SK-N-SH (cell line): ENCODE measurements at places on chromosomes 3 and 15.

DNA sequence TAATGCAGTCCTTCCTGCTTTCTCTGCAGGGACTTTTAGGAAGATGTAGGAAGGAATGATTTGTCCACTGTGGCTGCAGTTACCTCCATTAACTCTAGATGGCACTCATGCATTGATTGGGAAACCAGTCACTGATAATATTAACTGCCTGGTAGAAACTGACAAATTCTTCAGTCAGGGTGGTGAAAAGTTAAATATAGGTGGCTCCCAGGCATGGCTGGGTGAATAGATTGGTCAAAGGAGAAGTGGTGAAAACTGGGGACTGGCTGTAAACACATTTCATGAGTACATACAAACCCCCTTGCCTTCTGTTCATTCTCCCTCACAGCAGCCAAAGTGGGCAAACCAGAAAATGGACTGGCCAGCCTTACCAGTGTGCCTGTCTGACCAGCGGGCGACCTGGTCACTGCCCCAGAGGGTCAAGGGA, 333.4 kb downstream of the THSD4 start:
- peak; percentile 47 for DNase-seq

- no peak for DNase-seq
Measured at GRCh38 chr3:58706395-58707167, 40.0 kb upstream of the FAM3D start.

- DNase-seq = no peak
Measured at GRCh38 chr3:56879436-56880215, 77.9 kb upstream of the ARHGEF3 start.

- no peak for DNase-seq
Measured at GRCh38 chr15:35071106-35071505, 14.0 kb downstream of the NANOGP8 start.

DNA sequence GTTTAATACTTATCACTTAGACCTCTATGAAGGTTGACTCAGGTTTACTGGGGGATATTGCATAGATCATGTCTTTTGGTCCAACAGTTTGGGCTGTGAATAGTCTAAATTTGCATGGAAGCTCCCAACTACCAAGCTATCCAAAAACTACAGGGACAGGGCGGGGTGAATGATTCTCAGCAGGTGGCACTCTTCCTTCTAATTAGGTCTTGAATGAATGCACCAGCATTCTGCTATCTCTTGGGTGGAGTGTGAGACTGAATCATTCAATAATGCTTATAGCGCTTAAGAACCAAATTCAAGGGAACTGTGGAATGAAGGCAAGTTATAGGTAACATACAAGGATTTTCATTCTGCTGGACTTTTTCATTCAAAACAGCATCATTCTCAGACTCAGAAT, 346.3 kb downstream of the TIGIT start:
- DNase-seq = no peak

DNA sequence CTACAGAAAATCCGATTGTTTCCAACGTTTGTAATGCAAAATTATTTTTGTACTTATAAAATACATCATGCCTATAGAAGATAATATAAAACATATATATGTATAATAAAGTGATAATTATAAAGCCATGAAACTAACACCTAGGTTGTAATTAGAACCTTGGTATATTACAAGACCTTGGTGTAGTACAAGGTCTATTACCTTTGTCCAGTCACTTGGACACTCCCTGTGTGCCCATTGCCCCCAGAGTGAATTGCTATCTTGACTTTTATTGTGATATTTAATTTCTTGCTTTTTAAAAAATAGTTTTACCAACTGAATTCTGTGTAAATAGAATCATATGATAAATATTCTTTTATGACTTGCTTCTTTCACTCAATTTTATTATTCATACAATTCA, 20.7 kb upstream of the TNFSF10 start:
- DNase-seq = no peak

DNA sequence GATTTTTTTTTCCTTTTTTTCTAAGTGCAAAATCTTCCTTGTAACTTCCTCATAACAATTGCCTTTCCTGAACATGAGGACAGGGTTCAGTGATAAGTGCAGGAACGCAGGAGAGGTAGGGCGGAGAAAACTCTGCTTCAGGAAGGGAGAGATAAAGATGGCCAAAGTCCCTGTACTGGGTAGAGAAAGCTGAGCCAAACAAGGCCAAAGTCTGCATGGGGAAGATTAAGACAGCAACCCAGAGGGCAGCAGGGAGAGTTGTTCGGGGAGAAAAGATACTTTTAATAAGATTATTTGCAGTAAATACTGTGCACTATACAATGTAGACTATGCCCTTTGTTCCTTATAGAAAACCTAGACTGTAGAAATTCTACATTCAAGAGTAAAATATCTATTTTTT, 55.4 kb upstream of the LRRFIP2 start:
- DNase-seq = no peak

DNA sequence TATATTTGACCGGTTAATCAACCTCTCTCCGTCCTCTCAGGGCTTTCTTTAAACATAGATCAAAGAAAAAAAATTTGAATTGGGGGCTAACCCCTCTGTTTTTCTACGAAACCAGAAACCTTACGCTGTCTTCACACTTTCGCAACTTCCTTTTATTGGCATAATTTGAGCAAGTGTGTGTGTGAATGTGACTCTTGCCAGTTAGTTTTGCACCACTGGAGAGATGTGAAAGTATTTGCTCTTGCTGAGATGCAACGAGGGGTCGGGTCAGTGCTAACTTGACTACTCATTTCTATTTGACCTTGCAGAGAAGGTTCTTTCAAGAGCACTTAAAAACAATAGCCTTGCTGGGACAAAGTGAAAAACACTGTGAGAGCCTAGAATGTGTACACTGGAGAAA, 81.2 kb downstream of the FAM43A start:
- no peak for DNase-seq

GRCh38 chr15:80034629-80035028, 24.8 kb upstream of the ZFAND6 start:
- no peak for DNase-seq

DNA sequence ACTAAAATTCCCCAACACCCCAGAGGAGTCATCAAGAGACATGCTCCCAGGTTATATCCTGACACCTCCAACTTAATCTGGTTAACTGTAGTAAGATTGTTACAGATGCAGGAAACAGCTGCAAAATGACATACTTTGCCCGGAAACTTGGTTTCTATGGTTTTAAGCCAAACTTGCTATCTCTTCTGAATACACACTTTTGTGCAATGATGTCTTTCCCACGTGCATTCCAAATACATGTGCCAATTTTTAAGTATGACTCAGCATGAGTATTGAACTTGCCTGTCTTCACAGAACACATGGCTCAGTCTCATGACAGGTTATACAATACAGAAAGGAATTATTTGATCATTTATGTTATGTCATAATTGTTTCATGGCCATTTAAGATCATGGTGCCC, 207.0 kb upstream of the DCBLD2 start:
- no peak for DNase-seq

GRCh38 chr3:128060473-128061381, 8.5 kb downstream of the SEC61A1 start:
- no peak for DNase-seq

- DNase-seq = no peak
Measured at GRCh38 chr15:49501586-49501985, 78.5 kb downstream of the FGF7 start.

GRCh38 chr3:108036401-108036800, 54.4 kb downstream of the CD47 start:
- no peak for DNase-seq

- no peak for DNase-seq
Measured at GRCh38 chr15:94744080-94744793, 512.9 kb downstream of the MCTP2 start.

DNA sequence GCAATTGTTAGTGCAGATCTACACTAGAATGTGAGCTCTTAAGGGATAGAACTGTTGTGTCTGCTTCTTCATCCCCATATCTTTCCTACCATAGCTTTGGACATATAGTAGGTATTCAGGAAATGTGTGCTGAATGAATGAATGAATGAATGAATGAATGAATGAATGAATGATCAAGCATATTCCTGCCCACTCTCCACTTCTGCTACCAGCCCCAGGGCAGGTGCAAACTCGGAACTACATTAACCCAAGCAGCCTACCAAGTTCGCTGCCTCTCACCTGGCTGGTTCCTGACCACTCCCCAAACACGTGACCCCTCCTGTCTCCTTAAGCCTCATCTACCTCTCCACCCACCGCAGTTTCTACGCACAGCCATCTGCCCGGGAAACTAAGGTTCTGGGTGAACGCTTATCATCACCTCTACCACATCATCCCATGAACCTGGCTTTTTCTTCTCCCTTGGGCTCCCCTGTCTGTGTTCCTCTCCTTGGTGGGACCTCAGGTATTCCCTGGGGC, 26.8 kb downstream of the PAQR5 start:
- DNase-seq = no peak

GRCh38 chr15:68504681-68505170, 72.8 kb upstream of the ITGA11 start:
- DNase-seq = no peak

GRCh38 chr15:98416222-98416855, 232.0 kb upstream of the IGF1R start:
- DNase-seq = no peak

GRCh38 chr3:145971186-145971585, 189.8 kb downstream of the PLOD2 start:
- DNase-seq = no peak

GRCh38 chr3:117735481-117736101, 1026.0 kb downstream of the TUSC7 start:
- DNase-seq = no peak

- DNase-seq = peak; percentile 67
Measured at GRCh38 chr15:25850154-25851111, 12.7 kb downstream of the ATP10A start.

- peak; percentile 46 for DNase-seq
Measured at GRCh38 chr3:59774000-59774399, 724.2 kb upstream of the CFAP20DC start.

GRCh38 chr3:61725851-61726333, 164.5 kb downstream of the PTPRG start:
- no peak for DNase-seq

GRCh38 chr3:121677141-121677540, 16.4 kb upstream of the HCLS1 start:
- DNase-seq = no peak

GRCh38 chr15:33852570-33852969, 115.7 kb upstream of the CHRM5 start:
- DNase-seq = no peak

GRCh38 chr15:40477642-40478327, 7.0 kb downstream of the CHST14 start:
- no peak for DNase-seq

GRCh38 chr3:73423116-73423515, 201.6 kb downstream of the PDZRN3 start:
- DNase-seq = peak; percentile 51

DNA sequence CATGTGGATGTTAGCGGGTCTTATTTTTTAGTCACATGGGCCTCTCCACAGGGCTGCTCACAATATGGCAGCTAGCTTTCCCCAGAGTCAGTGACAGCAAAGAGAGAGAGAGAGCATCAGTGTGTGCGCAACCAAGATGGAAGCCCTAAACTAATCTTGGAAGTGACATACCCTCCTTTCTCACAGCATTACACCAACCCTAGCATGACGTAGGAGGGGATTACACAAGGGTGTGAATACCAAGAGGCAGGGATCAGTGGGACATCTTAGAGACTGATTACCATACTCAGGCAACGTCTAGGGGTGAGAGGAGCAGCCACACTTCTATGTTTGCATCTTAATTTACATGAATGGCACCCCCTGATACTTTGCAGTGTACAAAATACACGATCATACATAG, 3.5 kb upstream of the UBE2E2 start:
- no peak for DNase-seq

DNA sequence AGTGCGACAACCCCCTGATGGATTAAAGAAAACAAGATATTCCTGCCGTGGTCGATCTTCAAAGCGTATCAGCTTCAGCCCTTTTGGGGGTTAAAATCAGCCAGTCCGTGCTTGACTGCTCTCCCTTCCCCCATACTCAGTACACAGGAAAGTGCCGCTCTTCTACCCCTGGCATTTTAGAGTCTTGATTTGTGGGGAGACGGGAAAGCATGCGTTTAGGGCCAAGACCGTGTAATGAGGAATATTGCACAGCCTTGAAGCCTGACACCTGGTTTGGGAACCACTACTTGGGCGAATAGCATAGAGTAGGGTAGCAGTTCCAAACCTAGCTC, 540 bp upstream of the EDC3 start:
- DNase-seq = no peak

- DNase-seq = no peak
Measured at GRCh38 chr15:86159468-86159867, 79.8 kb downstream of the AGBL1 start.

DNA sequence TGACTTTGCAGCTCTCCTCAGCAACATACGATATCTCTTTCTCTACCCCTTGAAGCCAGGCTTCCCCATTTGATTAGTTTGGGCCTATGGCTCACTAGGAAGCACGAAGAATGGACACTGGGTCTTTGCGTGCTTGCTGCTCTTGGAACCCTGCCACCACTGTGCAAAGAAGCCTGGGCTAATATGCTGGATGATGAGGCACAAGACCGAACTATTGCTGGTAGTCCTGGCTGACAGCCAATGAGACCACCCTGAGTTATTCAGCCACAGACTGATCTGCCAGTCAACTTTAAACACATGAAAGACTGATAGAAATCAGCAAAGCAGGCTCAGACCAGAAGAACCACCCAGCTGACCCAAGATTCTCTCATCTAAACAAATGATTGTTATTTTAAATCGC, 250.3 kb downstream of the CBLB start:
- DNase-seq = no peak

- DNase-seq = no peak
Measured at GRCh38 chr3:158205994-158206393, 96.1 kb downstream of the RSRC1 start.

- no peak for DNase-seq
Measured at GRCh38 chr15:99058421-99058870, 46.4 kb upstream of the SYNM start.

DNA sequence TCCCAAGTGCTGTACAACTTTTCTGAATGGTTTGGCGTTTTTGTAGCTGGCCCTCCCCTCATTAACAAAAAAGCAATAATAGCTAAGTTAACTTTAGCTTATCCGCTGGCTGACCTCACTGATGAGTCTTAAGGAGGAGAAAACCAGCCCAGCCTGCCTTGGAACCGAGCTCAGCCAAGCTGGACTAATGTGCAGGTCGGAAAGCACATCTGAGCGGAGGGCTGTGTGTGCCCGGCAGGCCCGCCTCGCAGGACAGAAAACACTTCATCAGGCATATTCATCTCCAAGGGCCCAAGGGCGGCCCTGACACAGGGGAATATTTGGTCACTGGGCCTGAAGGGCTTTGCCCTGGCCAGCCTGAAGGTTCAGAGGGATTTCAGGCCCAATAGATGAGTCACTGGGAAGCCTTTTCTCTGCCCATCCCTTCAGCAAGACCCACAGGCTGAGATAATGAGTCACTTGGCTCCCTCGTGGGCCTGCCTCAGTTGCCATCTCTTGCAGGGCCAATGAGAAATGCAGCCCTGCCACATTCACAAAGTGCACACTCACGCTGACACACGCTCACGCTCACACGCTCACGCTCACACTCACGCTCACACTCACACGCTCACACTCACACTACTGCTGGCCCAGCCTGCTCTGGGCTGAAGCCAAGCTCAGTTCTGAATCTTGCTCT, 75.1 kb downstream of the SLC12A8 start:
- DNase-seq = no peak
